ENCODE measurements at places on chromosomes 7 and 10.

- peak; percentile 78 for DNase-seq
These were observed 20.4 kb downstream of the SH2B2 start for GRCh38 chr7:102306916-102307677.

DNA sequence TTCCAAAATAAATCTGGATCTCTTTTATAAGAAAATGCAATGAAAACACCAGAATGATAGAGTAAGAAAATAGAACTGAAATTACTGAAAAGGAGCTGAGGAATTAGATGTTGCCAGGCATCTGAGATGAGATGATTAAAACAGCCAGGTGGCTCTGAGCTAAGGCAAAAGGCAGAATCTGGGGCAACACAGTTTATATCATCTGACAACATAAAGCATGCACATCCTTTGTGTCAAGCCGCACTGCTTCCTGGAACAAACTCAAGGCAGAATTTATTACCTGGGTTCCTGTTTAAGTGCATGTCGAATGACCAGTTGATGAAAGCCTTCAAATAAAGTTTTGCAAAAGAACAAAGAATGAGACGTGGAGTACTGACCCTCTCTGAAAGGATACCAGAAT lies 247.0 kb downstream of the SNX10 start:
- DNase-seq = no peak

DNA sequence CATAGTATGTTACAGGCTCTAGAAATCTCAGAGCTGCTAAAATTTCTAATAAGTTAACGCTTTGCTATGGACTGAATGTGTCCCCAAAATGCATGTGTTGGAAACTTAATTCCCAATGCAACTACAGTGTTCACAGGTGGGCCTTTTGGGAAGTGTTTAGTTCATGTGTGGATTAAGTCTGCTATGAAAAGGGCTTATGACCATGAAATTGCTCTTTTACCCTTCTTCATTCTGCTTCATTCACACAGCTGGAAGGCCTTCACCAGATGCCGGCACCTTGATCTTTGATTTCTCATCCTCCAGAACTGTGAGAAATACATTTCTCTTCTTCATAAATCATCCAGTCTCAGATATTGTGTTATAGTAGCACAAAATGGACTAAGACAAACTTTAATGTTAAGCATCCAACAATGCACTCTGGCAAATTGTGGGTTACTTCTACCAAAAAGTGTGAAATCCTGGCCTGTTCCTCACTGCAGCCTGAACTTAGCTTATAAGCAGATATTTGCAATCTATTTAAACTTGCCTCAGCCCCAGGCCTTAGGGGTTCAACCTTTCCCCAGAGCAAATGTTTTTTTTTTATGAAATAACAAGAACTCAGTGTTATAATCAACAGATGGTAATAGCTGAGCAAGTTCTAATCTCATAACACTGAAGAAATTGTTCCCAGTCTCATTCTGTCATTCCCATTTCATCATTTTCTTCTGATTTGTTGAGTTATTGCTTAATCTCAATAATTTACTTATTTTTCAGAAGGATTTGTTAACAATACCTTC lies 523.6 kb downstream of the KIF20B start:
- no peak for DNase-seq

GRCh38 chr7:132780822-132781221 lies 204.6 kb upstream of the PLXNA4 start:
- DNase-seq = no peak

- DNase-seq = no peak
These were observed 69.9 kb downstream of the SNX13 start for GRCh38 chr7:17870406-17870805.

DNA sequence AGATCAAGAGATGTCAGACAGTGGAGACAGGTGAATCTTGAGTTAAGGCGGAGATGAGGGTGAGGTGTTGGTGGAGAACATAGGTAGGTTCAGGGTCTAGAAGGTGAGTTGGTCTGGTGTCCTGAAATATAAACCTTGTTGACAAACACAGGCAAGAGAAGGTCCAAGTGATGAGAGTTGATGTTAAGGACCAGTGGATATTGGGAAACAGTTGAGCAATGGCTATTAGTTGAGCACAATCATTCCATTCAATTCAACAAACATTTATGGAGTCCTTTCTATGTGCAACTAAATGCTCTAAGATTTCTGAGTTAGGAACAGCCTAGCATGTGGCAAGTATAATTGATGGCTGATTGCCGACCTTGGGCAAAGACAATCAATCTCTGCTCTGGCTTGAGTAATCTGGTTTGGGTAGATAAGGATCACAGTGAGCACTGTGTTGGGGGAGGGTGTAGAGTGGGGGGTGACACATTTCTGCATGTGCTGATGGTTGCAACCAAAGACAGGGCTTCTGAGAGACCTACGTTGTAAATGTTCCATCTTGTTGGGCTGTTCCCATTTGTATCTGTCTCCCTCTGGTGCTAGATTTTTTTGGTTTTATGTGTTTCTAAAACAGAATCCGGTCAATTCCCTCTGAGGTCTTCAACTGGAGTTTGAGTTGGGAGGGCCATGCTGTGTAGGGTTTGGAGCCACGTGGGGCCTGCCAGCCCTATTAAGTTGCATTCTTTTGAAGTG lies 201.1 kb downstream of the BAMBI start:
- DNase-seq = no peak

Measured in GM18507 (cell line).